ENCODE measurements at places on chromosomes 3 and 15. TPM values are rescaled to one million over a fixed set of nuclear protein-coding genes. Genes with fewer than 3 reads are reported as not detected.

The COL6A5 gene
- not detected for total RNA-seq

The LRRC31 gene
- not detected for total RNA-seq

The CILP gene
- 0.07 TPM for total RNA-seq

The ABCF3 gene
- 60.0 TPM for total RNA-seq

The AGBL1 gene
- total RNA-seq: not detected

The STAC gene
- not detected for total RNA-seq

The RFX7 gene
- 40.2 TPM for total RNA-seq

The AVEN gene
- total RNA-seq: 15.9 TPM

The LPP gene
- 79.6 TPM for total RNA-seq

The RGMA gene
- not detected for total RNA-seq

The GOLGA6L4 gene
- 2.1 TPM for total RNA-seq

The ST3GAL6 gene
- total RNA-seq: not detected

The AHSG gene
- not detected for total RNA-seq

The SLC12A1 gene
- total RNA-seq: not detected

The ACTC1 gene
- not detected for total RNA-seq

The KY gene
- not detected for total RNA-seq

The BCL2A1 gene
- total RNA-seq: 17.5 TPM

The ADCY5 gene
- not detected for total RNA-seq

The RAD51 gene
- total RNA-seq: 64.7 TPM

The ERC2 gene
- 0.11 TPM for total RNA-seq

The PPP4R2 gene
- total RNA-seq: 77.6 TPM

The JAGN1 gene
- 23.5 TPM for total RNA-seq

The CNTN4 gene
- not detected for total RNA-seq

The FGD5 gene
- total RNA-seq: not detected

The GOLGA8G gene
- not detected for total RNA-seq

The BCHE gene
- not detected for total RNA-seq

The EID1 gene
- 107 TPM for total RNA-seq

The ANKUB1 gene
- not detected for total RNA-seq

The CLDND1 gene
- 535 TPM for total RNA-seq

The CFAP161 gene
- not detected for total RNA-seq
